ENCODE measurements at places on chromosomes 7 and 10.

DNA sequence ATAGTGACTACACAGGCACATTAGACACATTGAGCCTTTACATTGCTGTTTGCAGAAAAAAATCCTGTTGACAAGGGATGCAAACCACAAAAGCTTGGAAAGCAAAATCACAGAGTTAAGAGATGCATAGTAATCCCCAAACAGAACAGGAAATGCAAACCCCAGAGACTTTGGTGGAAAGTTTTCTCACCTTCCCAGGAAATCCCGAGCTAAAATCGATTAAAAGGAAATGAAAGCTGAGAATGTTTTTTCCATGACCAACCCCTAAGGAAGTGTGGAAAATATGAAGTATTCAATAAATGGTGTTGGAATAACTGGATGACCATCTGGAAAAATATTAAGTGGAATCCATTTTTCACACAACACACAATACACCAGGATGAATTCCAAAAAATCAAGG lies 598.7 kb downstream of the GRID1 start:
- DNase-seq: no peak

DNA sequence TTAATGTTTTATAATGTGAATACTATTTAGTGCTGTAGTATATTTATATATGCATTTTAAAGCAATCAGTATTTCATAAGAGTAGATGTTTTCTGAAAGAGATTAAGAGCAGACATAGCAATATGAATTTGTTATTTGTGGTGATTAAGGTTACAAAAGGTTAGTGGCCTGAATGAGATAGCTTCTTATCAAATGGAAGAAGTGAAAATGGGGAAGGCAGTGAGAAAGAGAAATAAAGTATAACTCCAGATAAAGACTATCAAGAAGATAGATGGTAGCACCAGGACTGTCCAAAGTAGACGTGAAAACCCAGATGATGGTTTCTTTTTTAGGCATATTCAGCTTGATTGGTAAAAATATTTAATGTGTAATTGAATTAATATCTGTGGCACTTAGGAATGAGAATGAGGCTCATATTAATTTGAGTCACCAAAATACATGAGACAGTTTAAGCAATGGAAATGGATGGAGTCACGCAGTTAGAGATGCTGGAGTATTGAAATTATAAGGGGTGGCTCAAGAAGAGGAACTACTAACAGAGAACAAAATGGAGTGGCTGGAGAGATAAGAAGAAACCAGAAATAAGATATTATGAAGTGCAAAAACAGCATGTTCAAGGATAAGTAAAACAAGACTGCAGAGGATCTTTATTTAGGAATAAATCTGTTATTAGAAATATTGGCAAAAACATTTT lies 288.0 kb upstream of the SEMA3C start:
- DNase-seq: no peak

GRCh38 chr10:72426986-72427385 lies 72.3 kb upstream of the DNAJB12 start:
- no peak for DNase-seq

- DNase-seq: no peak
Observed at GRCh38 chr7:154304740-154305700, 252.8 kb downstream of the DPP6 start.

DNA sequence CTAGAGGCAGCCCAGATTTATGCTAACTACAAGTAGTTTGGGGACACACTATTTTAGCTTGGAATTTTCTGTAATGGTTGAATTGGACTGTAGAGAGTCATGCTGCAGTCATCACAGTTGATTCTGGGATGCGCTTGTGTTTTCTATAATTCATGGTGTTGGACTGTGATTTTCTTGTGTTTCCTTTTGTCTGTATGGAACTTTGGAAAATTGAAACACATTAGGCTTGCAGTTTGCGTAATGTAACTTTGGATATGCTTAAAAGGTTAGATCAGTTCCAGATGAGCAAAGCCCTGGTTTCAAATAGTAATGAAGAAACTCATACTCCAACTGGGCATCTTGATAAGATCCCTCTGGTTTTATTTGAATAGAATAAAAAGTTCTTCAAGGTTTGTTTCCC lies 502.2 kb downstream of the ARL4A start:
- DNase-seq: no peak

GRCh38 chr10:31700181-31700611 lies 228.4 kb downstream of the ARHGAP12 start:
- no peak for DNase-seq

GRCh38 chr10:114403541-114404161 lies 651 bp downstream of the AFAP1L2 start:
- no peak for DNase-seq

- DNase-seq: no peak
Observed at GRCh38 chr10:121403527-121403926, 194.7 kb downstream of the FGFR2 start.

GRCh38 chr10:24707445-24707844 lies 16.2 kb downstream of the ARHGAP21 start:
- DNase-seq: no peak

DNA sequence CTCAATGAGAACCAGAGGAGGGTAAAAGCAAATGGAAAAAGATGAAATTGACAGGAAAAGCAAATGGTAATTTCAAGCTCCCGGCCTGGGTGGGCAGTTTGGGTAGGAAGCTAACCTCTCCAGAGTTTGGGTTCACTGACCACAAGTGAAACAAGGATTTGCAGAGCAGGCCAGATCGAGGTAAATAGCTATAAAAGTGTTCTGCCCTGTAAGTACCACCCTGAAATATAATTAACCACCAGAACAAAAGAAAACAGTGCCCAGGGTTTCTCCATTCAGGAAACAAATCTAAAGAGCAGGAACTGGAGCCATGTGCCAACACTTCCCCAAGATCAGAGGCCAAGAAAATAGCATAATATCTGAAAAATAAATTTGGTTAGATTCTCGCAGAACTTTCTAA lies 276.7 kb upstream of the MEOX2 start:
- no peak for DNase-seq

DNA sequence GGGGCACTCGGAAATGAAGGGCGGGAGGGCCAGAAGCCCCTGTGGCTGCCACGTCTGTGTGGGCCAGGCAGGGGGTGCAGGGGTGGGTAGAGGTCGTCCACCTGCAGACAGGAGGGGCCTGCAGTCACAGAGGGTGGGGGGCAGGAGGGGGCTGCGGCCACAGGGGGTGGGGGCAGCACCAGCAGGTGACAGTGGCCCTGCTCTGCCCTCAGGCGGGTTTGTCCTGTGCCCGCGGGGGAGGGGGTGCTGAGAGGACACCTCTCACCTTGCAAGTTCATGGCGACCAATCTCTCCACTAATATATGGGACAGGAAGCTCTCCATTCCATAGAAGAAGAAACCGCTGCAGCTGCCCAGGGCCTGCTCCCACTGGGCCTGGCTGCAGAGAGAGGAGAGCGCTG lies 26.6 kb upstream of the NKX6-2 start:
- no peak for DNase-seq

DNA sequence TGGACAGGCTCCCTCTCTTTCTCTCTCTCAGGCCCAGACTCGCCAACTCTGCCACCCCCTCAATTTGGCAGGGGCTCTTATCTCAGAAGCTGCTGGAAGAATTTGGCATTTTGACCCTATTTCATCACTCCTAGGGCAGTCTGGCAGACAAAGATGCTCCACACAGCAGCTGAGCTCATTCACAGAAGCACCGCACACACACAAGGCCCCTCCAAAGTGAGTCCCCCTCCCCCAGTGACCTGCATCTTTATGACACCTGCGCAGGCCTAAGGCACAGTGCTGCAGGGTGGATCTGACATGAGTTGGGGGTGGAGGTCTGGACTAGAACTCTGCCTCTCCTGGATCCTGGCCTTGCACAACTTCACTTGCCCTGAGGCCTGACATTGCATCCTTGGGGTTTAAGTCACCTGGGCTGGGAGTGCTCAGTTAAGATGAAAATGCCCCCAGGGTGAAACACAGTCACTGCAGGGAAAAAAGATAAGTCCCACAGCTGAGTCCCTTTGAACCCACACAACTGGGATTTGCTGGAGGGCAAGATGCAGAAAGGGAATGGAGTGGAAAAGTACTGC lies 41.1 kb upstream of the DUSP5 start:
- no peak for DNase-seq

DNA sequence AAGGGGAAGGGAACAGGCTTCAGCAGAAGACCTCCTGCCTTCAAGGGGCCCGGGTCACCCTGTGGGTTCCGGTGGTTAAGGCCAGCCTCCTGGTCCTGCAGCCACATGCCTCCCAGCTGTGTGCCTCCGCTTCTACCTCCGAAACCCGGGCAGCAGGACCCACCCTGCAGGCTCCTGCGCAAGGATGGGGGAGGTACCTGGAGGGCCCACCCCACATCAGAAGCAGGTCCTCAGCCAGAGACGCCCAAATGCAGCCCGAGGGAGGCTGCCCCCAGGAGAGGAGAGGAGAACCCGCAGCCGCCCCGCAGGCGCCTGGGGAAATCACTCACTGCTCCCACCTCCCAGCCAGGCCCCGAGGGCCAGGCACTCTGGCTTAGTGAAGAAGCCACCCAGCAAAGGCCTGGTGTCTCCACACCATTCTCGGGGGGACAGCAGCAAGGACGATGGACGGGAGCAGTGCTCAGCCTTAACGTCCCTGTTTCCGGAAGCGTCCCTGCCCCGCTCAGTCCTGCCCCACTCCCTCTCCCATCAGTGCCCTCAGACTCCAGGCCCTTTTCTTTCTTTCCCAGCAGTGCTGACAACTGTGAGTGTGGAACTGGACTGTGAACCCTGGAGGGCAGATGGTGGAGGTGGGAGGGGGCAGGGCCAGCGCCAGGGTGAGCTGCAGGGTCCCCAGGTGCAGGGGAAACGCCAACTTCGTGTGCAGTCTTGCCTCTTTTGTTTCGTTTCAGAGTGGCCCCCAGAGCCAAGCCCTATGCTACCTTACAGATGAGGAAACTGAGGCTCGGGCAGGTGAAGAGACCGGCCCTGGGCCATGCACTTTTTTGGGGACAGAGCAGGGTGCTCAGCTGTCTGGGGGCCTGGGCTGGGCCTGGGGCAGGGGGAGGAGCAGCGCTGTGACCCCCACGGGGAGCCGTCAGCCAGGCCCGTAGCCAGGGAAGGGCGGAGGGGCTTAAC lies 138.0 kb downstream of the FAM53B start:
- DNase-seq: no peak

GRCh38 chr10:29119374-29119773 lies 169.5 kb upstream of the LYZL1 start:
- DNase-seq: no peak

GRCh38 chr10:62618576-62619412 lies 185.7 kb upstream of the ADO start:
- no peak for DNase-seq

GRCh38 chr10:1188558-1189135 lies 132.5 kb downstream of the WDR37 start:
- DNase-seq: no peak
